ENCODE measurements at places on chromosomes 5 and 9.

GRCh38 chr9:75358846-75359245 is 270.5 kb downstream of the OSTF1 start:
- no peak for DNase-seq

DNA sequence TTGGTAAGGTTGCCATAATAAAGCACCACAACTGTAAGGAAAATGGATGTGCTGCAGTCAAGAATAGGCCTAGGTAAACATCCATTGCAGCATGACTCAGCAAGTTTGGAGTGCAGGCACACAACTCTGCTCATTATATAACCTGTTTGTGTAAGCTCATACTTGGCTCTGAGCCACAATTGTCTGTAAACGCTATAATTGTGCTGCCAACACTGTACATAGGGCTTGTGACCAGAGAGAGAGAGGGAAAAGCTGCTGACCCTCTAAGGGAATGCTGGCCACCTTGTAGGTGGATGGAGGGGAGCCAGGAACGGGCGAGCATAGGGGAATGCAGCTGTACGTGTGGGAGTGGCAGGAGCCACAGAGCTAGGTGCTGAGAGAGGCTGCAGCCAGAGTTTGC is 2186.5 kb upstream of the ACO1 start:
- no peak for DNase-seq

DNA sequence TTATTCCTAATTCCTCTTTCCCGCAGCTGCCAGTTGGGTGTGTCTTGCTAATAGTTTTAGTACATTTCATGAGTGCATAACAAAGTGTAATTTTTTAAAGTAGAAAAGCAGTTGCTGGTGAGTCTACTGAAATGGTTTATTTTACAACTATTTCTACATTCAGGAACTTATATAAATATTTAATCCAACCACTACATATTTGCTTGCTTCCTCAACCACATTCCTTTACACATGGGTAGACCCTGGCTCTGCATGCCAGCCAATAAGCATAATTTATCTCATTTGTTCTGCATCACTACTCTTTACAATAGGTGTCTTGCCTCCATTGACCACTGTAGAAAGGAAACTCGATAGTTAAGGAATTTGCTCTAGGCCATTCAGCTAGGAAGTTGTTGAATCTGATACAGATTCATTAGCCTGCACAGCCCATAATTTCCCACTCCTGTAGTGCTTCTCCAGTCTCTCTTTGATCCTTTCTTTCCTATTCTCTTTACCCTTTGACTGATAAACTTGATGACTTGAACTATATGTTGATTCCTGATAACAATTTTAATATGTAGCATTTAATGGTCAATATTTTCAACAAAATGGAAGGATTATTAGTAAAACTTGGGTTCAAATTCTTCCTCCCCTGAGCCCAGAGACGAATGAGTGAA is 342.5 kb upstream of the ACTBL2 start:
- DNase-seq = no peak

DNA sequence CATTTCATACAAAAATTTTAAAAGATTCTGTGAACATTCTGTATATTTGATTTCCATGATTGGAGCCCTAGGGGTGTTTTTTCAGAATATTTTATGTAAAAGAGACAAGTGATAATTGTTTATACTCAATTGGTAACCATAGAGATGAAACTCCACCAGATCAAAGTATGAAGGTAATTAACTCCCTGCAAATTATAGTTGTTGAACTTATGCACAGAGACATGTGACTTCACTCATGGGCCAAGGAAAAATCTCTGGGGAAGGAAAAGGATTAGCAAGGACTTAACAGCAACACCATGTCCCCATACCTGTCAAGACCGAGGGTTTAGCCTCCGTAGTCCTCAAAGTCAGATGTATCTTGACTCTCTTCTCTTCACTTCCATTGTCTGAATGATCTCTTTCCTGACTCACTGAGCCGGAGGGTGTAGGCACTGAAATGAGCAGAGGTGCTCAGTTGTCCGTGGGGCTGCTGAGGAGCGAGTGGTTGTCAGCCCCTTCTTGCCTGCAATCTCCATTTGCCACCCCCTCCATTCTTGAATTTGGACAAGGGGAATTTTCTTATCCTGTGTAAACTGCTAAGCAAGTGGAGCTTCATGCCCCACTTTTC is 17.5 kb upstream of the CXCL14 start:
- no peak for DNase-seq

GRCh38 chr5:119745976-119746375 is 116.6 kb downstream of the FAM170A start:
- no peak for DNase-seq

DNA sequence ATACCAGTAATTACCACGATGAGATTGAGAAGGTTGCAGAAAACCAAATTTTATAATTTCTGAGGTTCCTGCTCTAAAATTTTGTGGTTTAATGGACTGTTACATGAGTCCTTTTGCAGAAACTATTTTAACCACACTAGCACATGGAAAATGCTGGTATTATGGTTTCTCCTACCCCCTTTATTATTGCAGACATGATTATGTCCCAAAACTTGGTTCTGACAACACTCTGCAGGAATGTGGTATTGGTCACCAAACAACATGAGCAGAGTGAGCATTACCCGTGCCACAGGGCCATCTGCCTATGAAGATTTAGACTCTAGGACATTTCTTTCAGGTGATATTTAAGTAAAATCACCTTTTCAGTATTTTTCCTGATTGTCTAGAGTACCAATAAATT is 2.8 kb upstream of the ECM2 start:
- no peak for DNase-seq

DNA sequence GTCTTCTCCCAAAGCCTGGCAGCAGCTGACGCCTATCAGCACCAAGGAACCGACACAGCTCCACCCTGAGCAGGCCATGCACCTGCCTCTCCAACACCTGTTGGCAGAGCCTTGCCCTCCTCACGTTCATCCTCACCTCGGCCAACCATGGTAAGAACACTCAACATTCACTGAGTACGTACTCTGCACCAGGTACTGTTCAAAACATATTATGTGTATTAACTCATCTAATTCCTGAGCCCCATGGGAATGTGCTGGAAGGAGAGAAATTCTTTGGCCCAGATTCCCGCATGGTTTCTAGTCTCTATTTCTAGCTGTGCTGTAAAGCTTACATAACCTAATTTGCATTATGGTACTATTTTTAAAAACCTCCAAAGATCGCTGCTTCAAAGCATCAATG is 86.1 kb downstream of the GPR21 start:
- DNase-seq = no peak

- no peak for DNase-seq
These were observed 140.1 kb upstream of the PALM2AKAP2 start for GRCh38 chr9:109639674-109640579.

DNA sequence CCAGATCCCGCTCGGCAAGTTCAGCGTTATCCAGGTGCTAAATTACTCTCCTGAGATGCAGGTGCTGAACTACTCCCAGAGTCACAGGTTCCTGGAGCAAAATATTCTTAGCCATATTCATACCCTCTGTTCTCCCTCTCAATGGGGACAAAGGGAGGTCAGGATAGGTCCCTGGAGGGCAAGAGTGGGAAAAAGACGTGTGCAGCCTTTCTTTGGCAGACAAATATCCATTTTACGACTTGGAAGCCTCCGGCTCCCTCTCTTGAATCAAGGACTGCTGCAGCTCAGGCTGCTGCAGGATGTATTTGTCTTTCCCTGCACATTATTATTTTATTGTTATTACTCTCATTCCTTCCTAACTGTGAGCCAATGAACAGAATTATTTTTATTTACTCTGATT is 590.2 kb downstream of the NR2F1-AS1 start:
- DNase-seq = no peak

Data from stimulated activated CD4-positive, alpha-beta T cell treated with anti-CD3 and anti-CD28 coated beads, Interleukin-12 subunit alpha, Interleukin-12 subunit beta, amount 100 ng/mL, for 48 hours (primary cell).